ENCODE measurements at places on chromosomes 12 and 14. TPM values are rescaled to one million over a fixed set of nuclear protein-coding genes. Genes with fewer than 3 reads are reported as not detected.

The NTF3 gene
- total RNA-seq = 17.1 TPM

GRCh38 chr12:132324841-132325732 is 4.3 kb downstream of the GALNT9 start:
- DNase-seq = no peak

The SPX gene
- total RNA-seq = 1.5 TPM

DNA sequence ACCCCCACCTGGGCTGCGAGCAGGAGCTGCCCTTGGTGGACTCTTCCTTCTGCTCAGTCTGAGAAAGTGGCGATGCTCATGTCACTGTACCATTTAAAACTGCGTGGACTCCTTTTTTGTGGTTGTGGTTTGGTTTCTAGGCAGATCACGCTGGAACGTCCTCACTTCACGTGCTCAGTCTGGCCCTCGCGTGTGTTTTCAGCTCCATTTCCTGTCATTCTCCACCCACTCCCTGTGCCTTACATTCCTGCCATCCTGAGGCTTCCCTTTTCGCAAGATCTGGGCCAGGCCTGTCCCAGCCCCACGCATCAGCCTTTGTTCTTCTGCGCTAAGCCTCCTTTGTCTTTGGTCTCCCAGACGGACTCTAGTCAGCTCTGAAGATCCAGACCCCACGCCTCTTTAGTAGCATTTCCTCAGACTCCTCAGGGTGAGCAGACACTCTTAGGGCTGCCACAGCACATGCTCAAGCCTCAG is 105.4 kb downstream of the FBXL14 start:
- DNase-seq = no peak

The LLPH gene
- total RNA-seq = 6.3 TPM

- DNase-seq = no peak
These were observed 483.8 kb downstream of the NOVA1 start for GRCh38 chr14:26113911-26114640.

GRCh38 chr12:103518899-103519298 is 23.1 kb upstream of the C12orf42 start:
- no peak for DNase-seq

The FAM90A1 gene
- total RNA-seq = 0.09 TPM

The NFE2 gene
- total RNA-seq = 1.3 TPM

The RFX4 gene
- total RNA-seq = 25.9 TPM

DNA sequence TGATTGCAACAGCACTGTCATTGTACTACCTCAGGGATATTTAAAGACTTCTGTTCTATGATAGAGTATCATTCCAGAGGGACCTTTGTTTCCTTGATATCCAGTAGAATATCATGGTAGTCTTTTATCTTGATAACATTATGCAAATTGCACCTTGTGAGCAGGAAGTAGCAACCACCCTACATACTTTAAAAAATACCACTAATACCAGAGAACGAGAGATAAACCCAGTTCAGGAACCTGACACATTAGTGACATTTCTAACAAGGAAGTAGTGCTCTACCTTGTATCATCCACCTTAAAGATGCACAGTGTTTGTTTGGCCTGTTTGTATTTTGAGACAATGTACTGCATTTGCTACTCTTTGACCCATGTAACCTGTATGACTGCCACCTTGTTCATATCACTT is 8.8 kb upstream of the MAP4K5 start:
- DNase-seq = no peak

The BICDL1 gene
- total RNA-seq = 24.4 TPM

The MRPL52 gene
- total RNA-seq = 25.8 TPM

The OR4E1 gene
- not detected for total RNA-seq

Data from cerebellum (tissue), 4 donors.